ENCODE measurements at places on chromosomes 2 and 18. TPM values are rescaled to one million over a fixed set of nuclear protein-coding genes. Genes with fewer than 3 reads are reported as not detected.

Gene NT5C1B
- total RNA-seq: not detected

Gene B3GNT7
- under 0.01 TPM for total RNA-seq

Gene MAIP1
- total RNA-seq: 18.3 TPM

Gene SPDYA
- total RNA-seq: not detected

GRCh38 chr18:36328916-36329315, 31.4 kb downstream of the FHOD3 start:
- no peak overlapping the region for H3K4me3 ChIP-seq
- no peaks in the 10 kb centered on the region for H3K36me3 ChIP-seq
- DNase-seq: no peak
- no peak overlapping the region for H3K27ac ChIP-seq

GRCh38 chr2:173134703-173135102, 59.1 kb downstream of the MAP3K20 start:
- H3K4me3 ChIP-seq: no peak overlapping the region
- peaks cover 1% of the 10 kb centered on the region for H3K36me3 ChIP-seq
- no peaks in the 10 kb centered on the region for H3K27me3 ChIP-seq

DNA sequence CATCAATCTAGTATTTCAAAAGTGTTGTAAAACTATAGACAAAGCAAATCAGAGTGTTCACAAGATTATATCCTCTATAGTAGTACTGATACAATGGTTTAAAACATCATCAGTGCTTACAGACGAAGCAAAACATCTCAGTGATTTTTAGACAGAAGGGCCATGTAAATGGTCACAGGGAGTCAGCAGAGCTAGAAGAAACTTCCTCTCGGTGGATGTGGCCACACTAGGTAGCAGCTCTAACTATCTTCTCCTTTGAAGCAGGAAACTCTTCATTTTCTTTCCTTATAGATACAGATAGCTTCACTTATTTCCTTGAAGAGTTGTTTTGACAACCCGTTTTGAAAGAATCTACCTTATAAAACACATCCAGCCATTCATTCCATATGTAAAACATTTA, 80.4 kb upstream of the CD226 start:
- H3K36me3 ChIP-seq: peaks cover 2% of the 10 kb centered on the region
- no peak for DNase-seq
- no peak overlapping the region for H3K4me3 ChIP-seq

DNA sequence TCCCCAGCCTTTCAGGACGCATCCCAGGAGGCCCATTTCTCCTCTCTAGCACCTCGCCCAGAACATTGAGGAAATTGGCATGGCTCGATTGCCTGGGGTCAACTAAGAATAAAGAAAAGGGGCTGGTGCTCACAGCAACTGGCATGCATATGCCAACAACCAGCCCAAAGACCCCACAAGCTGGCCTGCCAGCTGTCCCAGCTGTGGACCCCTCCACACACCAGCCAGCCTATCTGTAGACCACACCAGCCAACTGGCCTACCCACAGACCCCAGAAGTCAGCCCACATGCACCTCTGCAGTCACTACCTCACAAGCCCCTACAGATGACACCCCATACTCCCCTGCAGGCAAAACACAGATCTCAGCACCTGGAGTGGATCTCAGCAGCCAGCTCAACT, 123.8 kb upstream of the ID2 start:
- no peak for DNase-seq
- H3K4me3 ChIP-seq: no peak overlapping the region
- no peaks in the 10 kb centered on the region for H3K36me3 ChIP-seq
- no peak overlapping the region for H3K27ac ChIP-seq
- no peaks in the 10 kb centered on the region for H3K4me1 ChIP-seq

- H3K27me3 ChIP-seq: no peaks in the 10 kb centered on the region
- H3K4me3 ChIP-seq: no peak overlapping the region
- no peak for DNase-seq
- no peaks in the 10 kb centered on the region for H3K36me3 ChIP-seq
These were observed 227.8 kb upstream of the CDH2 start for GRCh38 chr18:28404694-28405093.

DNA sequence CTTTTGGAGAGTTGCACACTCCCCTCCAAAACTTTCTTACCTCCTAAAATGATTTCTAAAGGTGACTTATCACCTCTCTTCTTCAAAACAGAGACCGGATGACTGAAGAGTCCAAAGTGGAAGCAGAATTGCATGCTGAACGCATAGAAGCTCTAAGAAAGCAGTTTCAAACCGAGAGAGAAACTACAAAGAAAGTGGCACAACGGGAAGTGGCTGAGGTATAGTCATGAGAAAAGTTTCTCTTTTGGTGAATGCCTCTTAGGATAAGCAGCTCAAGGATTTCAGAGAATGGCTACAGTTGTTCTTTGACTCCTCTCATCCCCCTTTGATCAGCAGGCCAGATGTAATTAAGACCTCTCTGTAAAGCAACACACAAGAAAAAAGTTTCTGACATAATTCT, 73.6 kb downstream of the GTF3C3 start:
- H3K4me3 ChIP-seq: no peak overlapping the region
- H3K27me3 ChIP-seq: no peaks in the 10 kb centered on the region
- no peaks in the 10 kb centered on the region for H3K4me1 ChIP-seq
- DNase-seq: no peak
- no peak overlapping the region for H3K27ac ChIP-seq

- H3K36me3 ChIP-seq: no peaks in the 10 kb centered on the region
- H3K27ac ChIP-seq: no peak overlapping the region
- DNase-seq: no peak
- peaks cover 19% of the 10 kb centered on the region for H3K27me3 ChIP-seq
- no peak overlapping the region for H3K4me3 ChIP-seq
These were observed 11.5 kb downstream of the GPR55 start for GRCh38 chr2:230913406-230914143.

- H3K4me1 ChIP-seq: no peaks in the 10 kb centered on the region
- H3K36me3 ChIP-seq: no peaks in the 10 kb centered on the region
- no peak overlapping the region for H3K4me3 ChIP-seq
These were observed 584.0 kb downstream of the LRRTM4 start for GRCh38 chr2:76938153-76938552.

Measured in IMR-90 (cell line).